ENCODE measurements at places on chromosomes 4 and X.

- no peak for DNase-seq
Measured at GRCh38 chr4:183659872-183660242, 764 bp downstream of the TRAPPC11 start.

GRCh38 chr4:36043901-36044300 is 200.4 kb downstream of the ARAP2 start:
- no peak for DNase-seq

- no peak for DNase-seq
Measured at GRCh38 chr4:39621582-39621981, 17.1 kb downstream of the SMIM14 start.

DNA sequence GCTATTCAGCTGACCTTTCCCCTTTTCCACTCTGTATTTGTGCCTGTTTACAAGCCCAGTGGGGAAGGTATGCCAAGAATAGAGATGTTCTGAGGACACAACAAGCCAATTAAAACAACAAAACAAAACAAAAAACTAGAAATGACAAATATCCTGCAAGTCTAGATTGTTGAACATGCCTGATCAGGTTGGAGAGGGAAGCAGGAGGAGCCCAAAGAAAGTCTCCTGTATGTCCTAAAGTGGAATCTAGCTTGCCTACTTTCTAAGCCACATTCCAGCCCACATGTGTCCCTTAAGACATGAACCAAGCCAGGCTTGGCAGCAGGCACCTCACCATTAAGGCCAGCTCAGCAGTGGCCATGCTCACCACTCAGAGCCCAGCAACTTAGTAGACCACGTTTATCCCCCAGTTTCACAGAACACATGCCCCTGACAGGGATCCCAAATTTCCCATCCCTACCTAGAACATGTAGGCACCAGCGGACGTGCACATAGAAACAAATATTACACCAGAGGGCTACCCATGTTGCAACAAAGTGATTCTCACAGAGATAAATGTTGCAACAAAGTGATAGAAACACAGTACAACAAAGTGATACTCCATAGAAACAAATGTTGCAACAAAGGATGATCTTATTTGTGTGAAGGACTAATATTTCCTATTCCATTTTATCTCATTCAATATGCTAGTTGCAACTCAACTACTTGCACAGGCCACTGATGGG is 48.3 kb downstream of the CD99L2 start:
- no peak for DNase-seq

GRCh38 chrX:153398275-153398960 is 2.7 kb downstream of the PNMA6E start:
- DNase-seq: no peak

DNA sequence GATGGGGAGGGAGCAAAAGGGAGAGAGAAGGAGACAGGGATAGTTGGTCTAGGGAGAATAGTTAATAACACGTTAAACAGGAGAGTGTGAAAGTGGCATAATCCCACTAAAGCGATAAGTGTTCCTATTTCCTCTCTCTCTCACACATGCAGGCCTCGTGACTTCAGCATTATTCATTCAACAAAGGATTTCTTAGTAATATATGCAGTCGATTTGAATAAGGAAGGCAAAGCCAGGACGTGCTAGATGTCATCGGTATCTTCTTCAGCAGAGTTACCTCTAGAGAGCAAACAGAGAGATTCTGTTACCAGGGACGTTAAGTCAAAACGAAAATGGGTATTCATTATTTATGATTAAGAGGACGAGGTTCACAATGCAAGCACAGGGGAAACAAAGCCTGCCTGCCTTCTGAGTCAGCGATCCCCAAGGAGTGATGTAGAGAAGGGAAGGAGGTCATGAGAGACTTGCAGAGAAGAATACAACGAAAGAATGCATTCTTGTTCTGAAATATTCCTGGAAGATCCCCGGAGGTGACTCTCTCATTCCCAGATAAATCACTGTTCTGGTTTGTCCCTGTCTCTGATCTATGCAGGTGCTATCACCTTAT is 1048.4 kb downstream of the NLGN4X start:
- DNase-seq: no peak

GRCh38 chr4:159684061-159684460 is 581.2 kb downstream of the RAPGEF2 start:
- DNase-seq: no peak

- peak; percentile 23 for DNase-seq
Measured at GRCh38 chr4:24858026-24858425, 54.8 kb downstream of the CCDC149 start.

DNA sequence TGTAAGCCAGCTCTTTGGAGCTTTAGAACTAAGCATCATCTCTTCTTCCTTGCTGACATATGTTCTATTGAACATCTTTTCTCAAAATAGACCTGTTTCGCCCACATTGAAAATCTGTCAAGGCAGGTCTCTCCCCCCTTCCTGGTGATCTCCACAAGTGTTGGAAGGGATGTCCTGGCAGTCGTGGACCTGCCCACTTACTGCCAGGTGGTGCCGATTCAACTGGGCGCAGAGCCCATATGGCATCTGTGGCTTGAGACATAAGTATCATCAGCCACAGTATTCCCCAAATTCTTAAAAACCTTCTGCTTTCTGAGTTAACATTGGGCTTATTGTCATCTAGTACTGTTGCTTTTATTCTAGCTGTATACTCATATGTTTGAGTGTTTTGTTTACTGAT is 969.3 kb upstream of the FTHL17 start:
- DNase-seq: no peak
